ENCODE measurements at places on chromosomes 7 and 10. TPM values are rescaled to one million over a fixed set of nuclear protein-coding genes. Genes with fewer than 3 reads are reported as not detected.

DNA sequence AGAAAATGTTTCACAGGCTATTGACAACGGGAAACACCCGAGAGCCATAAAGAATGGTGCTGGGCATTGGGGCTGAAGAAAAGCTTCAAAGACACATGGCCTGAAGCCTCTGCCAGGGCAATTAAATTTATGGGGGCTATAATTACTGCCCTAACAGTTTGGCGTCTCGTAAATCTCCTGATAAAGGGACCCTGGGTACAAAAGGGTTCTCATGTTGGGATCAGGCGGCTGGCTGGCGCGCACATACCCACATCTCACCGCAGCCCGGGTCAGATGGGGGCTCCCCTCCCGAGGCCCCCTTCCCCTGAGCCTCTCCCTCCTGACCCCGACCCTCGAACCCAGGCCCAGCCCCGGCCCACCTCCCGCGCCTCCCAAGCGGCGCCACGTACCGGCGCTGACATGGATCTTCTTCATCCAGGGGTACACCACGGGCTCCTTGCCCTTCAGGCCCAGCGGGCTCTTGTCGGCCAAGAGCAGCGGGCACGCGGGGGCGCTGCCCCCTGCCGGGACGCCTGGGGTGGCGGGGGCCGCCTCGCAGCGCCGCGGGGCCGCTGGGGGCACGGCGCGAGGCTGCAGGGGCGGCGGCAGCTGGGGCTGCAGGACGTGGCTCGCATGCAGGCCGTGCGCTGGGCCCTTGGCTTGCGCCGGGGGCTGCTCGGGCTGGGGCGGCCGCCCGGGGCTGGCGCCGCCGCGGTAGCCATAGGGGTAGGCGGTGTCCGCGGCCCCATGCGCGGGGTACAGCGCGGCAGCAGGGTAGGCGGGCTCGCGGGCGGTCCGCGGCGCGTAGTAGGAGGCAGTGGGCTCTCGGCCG, 623 bp downstream of the HOXA4 start:
- DNase-seq: peak; percentile 74

GRCh38 chr7:27192546-27193334, 7.2 kb downstream of the HOXA13 start:
- no peak for DNase-seq

GRCh38 chr7:40836218-40836617, 701.4 kb downstream of the SUGCT start:
- peak; percentile 18 for DNase-seq

The MMS19 gene
- total RNA-seq: 112 TPM

The MSMB gene
- total RNA-seq: not detected

DNA sequence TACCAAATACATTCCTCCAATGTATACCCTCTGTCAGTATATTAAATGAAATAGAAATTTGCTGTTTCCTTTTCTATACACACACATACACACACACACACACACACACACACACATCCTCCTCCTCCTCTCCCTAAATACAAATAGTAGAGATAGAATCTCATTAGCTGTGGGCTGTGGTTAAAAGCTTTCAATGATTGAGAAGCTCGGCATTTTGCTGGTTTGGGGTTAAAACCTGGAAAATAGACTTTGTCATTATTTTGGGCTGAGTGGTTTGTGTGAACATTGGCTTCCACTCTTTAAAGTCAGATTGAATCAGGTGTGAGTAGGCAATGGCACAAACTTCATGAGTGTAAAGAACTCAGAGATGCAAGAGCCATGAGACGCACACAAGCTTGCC, 596.0 kb downstream of the XPNPEP1 start:
- peak; percentile 36 for DNase-seq

The RAB19 gene
- not detected for total RNA-seq

DNA sequence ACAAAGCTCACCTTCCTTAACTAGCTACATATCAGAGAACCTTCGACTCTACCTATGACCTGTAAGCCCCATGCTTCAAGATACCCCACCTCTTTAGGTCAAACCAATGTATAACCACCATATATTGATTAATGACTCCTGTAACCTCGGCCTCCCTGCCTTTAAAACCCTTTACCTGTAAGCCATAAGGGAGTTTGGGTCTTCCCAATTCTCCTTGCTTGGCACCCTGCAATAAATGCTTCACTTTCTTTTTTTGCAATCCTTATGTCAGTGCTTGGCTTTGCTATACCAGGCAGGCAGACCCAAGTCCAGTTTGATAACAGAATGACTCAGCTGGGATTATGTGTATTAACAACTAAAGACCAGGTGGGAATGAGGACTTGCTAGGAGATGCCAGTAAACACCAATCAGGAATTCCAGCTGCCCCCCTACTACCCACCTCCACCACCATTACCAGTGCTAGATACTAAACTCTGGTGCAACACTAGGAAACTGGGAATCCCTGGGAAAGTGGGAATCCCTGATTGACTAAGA, 22.0 kb upstream of the SLC35G1 start:
- no peak for DNase-seq

DNA sequence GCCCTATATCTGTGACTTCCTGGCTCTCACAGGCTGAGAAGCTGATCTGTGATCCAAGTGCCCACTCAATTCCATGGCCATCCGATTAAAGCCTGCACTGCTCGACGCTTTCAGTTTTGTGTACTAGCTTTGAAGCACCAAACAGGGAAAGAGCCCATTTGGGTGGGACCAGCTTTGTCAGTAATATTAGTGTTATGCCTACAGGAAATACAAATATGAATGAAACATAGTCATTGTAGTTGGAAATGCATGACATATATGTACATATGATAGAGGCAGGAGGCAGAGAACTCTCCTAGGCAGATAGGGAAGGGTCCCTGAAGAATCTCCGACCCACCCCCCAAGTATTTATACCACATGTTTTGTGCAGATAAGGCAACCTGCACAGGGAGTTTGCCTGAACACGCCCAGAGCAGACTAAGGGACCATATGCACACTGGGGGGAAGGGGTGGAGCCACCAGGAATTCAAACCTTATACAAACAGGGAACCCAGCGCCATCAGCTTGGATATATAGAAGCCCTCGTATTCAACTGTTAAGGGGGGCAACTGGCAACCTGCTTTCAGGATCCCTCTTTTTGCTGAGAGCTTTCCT, 653.2 kb downstream of the PARD3 start:
- DNase-seq: no peak

The LIPJ gene
- not detected for total RNA-seq

DNA sequence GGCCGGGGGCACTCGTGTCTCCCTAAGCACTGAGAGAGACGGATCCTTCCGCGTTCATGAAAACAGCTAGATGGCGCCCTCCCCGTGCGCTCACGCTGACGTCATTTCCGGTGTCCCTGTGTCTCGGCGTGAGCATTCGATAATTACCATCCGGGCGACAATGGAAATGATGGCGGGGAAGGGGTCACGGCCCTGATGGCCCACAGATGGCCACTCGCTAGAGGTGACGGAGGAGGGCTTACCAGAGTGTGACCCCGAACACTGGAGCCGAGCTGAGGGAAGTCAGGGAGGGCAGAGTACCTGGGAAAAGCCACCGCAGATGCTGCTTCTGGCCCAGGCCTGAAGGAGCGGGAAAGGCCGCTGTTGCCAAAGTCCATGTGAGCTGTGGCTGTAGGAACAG, 222.9 kb downstream of the TCERG1L start:
- no peak for DNase-seq

- peak; percentile 20 for DNase-seq
Measured at GRCh38 chr7:140673063-140673773, 473 bp downstream of the ADCK2 start.

The ZPBP gene
- total RNA-seq: not detected

DNA sequence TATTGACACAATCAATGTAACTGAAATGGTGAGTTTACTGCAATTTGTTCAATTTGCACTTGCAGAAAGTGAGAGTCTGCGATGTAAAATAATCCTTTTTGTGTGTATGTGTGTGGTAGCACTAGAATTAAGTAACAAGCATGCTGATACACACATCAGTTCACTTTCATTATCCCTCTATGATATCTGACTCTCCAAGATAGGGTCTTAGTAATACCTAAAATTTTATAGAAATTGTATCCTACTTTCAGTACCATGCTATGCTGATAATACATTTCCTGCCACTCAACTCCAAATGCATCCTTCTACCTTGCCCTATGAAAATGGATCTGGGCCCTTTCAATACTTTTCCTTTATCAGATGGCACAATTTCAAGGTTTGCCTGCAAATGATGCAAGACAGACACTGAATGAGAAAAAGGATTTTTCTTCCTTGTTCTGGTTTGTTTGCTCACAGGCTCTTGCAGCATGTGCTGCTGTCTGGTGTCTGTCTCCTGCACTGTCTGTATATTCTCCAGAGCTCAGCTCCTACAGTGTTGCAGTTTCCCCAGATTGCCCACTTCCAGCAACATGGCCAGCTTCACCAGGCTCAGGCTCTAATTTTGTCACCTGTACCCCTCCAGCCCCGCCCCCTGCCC, 297.9 kb upstream of the HGF start:
- no peak for DNase-seq

DNA sequence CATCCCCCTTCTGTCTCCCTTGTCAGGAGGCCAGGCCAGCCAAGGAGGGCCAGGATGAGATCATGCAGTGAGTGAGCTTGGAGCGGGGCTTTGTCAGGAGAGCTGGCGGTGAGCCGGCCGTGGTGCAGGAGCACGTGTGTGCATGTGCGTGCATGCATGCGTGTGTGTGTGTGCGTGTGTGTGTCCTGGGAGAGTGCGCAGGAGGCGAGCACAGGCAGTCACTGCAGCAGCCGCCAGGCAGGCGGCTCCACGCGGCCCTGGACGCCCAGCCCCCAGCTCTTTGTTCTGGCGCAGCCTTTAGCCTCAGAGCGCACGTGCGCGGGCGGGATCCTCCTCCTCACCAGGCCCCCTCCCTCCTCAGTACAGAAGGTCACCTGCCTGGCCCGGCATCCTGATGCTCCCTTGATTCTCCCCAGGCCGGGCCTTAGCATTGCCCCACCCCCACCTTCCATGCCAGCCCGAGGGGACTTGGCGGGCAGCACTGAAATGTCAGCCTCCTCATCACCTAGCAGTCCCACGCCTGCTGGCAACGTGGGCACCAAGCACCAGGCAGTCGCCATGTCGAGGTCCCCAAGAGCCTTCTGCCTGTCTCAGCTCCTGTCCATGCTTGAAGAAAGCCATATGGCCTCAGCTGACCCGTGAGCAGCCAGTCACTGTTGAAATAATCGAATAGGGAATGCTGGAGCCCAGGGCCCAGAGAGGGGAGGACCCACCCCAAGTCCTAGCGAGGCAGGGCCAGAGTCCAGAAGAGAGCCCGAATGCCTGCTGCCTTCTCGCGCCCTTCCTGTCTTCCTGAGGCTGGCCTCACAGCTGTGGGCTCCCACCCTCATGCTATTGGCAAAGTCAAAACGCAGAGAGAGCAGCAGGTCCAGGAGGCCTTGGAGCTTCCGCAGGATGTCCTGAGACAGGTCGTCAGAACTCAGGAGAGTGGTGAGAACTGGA, 125.9 kb upstream of the PPIF start:
- DNase-seq: no peak

The LBX1 gene
- 1.7 TPM for total RNA-seq

DNA sequence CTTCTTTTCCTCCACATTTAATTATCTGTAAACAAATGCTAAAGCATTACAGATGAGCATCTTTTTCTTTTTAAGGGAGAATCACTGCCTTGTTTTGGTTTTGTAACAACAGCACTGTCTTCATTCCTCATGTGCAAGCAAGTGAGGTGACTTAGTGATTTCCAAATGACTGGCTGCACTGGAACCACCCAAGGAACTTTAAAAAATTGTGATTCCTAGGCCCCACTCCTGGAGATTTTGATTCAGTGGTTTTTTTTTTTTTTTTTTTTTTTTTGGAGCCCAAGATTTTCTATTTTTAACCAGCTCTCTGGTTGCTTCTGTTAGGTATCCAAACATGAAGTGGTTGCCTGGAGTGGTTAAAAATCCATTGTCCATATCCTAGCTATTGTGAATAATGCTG, 176.2 kb downstream of the LRMDA start:
- DNase-seq: no peak

DNA sequence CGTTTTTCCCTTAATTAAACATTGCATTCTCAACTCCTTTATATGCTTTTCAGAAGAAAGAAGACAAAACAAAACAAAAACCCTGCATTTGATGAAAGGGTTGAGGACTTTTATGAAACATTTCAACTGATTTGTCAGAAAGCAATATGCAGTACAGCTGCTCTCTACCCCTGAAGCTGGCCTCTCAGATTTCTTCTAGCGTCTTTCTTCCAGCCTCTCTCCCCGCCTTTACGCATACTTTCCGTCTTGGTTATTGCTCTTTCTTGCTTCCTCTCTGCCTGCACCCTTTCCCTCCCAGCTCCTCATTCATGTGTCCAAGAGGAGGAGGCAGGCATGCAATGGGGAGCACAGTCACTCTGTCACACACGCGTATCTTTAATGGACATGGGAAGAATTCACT, 91.0 kb upstream of the COL1A2 start:
- DNase-seq: peak; percentile 86

GRCh38 chr10:78412605-78413004, 378.9 kb downstream of the RPS24 start:
- no peak for DNase-seq

DNA sequence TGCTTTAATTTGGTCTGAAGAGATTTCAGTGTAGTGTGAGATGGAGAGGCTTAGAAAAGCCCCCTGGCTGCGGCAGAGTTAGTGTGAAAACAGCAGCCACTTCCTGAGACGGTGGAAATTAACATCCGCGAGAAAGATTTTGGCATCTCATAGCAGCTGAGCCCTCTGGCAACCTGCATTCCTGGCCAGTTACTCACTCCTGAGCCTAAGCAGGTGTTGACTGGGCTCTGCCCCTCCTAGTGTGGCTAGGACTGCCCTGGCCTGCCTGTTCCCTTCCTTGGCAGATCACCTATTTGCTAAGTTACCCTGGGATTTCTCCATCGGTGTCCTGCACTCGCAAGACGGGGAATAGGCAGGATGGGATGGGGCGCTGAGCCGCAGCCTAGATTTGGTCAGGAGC, 57.6 kb upstream of the LMTK2 start:
- DNase-seq: peak; percentile 6

DNA sequence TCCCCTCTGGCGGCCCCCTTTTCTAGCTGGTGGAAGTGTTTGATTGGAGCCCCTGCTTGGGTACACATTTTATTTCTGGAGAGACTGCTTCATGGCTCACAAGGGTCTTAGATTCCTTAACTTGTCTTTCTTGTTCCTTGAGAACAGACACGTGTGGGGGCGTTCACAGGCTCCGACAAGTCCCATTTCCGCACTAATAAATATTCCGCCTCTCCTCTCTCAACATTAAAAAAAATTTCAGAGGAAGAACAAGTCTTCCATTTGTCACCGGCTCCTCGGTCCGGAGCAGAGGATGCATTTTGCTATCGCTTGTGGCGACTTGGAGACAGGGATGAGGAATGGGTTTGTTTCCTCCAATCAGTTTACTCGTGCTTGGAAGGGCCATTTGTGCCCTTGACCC, 134.0 kb upstream of the PODXL start:
- DNase-seq: no peak

The PRRT4 gene
- total RNA-seq: not detected

DNA sequence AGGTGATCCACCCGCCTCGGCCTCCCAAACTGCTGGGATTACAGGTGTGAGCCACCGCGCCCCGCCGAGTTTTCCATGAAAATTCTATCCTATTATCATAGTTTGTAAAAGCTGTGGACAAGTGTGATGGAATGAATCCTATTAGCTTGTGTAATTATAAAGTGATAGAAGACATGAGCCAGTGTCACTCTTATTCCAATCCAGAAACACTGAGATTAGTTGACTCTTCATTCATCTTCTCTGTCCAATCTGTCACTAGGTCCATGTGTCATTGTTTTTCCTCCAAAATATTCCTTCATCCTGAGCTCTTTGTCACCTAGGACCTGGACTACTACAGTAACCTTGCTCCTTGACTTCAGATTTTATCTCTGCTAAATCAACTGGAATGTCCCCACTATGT, 13.5 kb downstream of the FBH1 start:
- no peak for DNase-seq
